ENCODE measurements at places on chromosomes 4 and X.
A peak's percentile ranks its signal among the peaks of the same experiment; 100 is the strongest.

GRCh38 chr4:81684352-81684751 is 212.6 kb upstream of the RASGEF1B start:
- no peaks in the 10 kb centered on the region for H3K36me3 ChIP-seq
- no peak overlapping the region for H3K4me3 ChIP-seq
- no peak overlapping the region for H3K27ac ChIP-seq
- DNase-seq, result peak; percentile 28
- H3K4me1 ChIP-seq, result no peaks in the 10 kb centered on the region

DNA sequence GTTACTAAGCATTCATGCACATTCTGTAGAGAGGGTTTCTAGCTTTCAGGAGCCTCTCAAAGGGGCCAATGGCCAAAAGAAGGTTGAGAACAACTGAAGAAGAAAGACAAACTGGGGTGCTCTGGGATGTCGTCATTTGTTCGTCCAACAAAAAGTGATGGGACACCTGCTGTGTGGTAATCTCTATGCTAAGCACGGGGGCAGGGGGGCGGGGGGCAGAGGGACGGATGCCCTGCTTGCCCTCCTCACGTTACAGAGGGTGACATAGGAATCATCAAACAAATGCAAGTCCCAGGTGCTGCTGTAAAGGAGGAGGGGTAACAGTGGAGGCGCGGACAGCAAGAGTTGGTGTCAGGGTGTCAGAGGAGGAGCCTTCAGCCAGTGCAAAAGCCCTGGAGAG is 12.8 kb upstream of the CRMP1 start:
- no peak overlapping the region for H3K27ac ChIP-seq
- no peaks in the 10 kb centered on the region for H3K36me3 ChIP-seq
- no peaks in the 10 kb centered on the region for H3K4me1 ChIP-seq
- H3K4me3 ChIP-seq, result no peak overlapping the region
- no peak for DNase-seq
- peaks cover 71% of the 10 kb centered on the region for H3K27me3 ChIP-seq

- no peaks in the 10 kb centered on the region for H3K27me3 ChIP-seq
- no peak for DNase-seq
- H3K4me3 ChIP-seq, result no peak overlapping the region
- no peak overlapping the region for H3K27ac ChIP-seq
- no peaks in the 10 kb centered on the region for H3K4me1 ChIP-seq
Observed at GRCh38 chrX:111170017-111170416, 74.0 kb downstream of the PAK3 start.

DNA sequence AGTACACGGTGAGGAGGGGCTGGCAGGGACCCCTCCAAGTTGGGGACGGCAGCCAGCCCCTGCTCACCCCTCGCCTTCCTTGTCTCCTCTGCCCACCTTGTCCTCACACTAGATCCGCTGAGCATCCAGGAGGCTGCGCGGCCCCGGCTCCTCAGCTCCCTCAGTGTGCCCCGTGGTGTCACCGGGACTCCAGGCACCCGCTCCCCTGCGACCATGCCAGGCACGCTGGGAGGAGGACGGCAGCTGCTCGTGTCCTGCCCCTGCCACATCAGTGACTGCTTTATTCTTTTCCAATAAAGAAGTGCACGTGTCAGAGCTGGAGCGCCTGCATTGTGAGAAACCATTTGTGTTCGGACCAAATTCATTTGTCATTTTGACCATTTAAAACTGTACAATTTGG is 6.4 kb downstream of the FAM50A start:
- H3K4me1 ChIP-seq, result peaks cover 6% of the 10 kb centered on the region
- H3K27me3 ChIP-seq, result no peaks in the 10 kb centered on the region
- H3K36me3 ChIP-seq, result peaks cover 34% of the 10 kb centered on the region
- no peak overlapping the region for H3K27ac ChIP-seq
- no peak overlapping the region for H3K4me3 ChIP-seq
- DNase-seq, result no peak

DNA sequence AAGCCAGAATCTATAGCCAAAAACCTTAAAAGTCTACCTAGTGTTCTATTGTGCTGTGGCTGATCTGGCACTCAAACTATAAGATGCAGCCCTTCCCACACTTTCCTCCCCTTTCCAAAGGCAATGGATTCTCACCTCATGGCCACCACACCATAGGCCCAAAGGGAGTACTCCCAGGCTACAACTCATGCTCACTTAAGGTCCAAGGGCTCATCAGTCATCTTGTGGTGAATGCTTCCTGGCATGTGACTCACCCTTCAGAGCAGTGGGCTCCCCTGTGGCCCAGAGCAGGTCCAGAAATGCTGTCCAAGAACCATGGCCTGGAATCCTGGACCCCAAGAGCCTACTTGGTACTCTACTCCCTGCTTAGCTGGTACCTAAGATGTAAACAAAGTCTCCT is 181.0 kb downstream of the CHRDL1 start:
- DNase-seq, result no peak
- H3K4me3 ChIP-seq, result no peak overlapping the region
- no peaks in the 10 kb centered on the region for H3K4me1 ChIP-seq
- H3K27ac ChIP-seq, result no peak overlapping the region
- no peaks in the 10 kb centered on the region for H3K27me3 ChIP-seq

Data from stomach (tissue), 19 donors.